ENCODE measurements at places on chromosomes 13 and 19.

GRCh38 chr19:15330801-15331418 is 1.4 kb downstream of the BRD4 start:
- no peak for DNase-seq

DNA sequence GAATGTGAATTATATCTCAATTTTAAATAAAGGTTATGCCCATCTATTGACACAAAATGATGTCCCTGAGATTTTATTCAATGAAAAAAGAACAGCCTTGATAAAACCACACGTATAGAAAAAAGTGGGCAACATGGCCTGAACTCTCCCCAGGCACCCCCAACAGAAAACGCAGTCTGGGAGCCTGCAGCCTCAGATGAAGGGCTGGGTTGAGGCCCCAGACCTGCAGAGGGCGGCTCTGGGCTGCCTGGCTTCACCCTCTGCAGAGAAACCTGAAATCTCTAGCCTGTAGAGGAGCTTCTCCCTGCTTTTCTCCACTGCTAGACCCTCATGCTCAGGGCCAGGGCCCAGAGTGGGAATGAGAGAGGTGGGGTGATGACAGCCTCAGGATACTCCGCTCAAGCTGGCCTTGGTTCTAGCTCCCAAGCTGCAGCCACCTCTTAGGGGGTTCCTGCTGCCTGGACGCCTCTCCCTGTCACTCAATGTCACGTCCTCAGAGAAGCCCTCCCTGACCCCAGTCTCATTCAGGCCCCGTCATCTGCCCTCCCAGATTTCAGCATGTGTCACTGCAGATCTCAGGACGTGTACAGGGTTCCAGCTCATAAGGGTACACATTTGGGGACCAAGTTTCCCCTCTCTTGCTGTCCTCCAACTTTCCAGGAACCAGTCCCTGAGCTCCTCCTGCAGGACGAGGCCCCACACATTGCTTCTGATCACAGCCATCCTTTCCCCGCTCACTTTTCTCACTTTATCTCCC is 1.8 kb downstream of the MBD3 start:
- DNase-seq = no peak

DNA sequence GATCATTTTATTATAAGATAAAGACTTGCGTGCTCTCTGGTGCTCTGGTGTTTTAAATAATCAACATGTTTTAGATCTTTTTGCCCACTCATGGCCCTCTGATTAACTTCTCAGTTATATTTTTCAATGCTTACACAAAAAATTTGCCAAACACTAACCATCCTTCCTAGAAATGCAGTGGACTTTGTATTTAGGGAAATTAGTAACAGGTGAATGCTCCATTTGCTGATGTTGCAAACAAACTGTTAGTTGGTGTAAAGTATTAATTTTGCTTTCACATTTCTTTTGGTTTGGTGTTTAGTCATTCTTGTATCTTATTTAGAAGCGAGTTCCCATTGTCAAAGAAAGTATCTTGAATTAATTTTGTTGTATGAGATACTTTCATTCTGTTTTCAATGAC is 2.7 kb downstream of the KL start:
- no peak for DNase-seq

- peak; percentile 63 for DNase-seq
Observed at GRCh38 chr19:2327773-2328400, 499 bp downstream of the LSM7 start.

- DNase-seq = no peak
Observed at GRCh38 chr13:100883453-100883852, 208.9 kb upstream of the TMTC4 start.

DNA sequence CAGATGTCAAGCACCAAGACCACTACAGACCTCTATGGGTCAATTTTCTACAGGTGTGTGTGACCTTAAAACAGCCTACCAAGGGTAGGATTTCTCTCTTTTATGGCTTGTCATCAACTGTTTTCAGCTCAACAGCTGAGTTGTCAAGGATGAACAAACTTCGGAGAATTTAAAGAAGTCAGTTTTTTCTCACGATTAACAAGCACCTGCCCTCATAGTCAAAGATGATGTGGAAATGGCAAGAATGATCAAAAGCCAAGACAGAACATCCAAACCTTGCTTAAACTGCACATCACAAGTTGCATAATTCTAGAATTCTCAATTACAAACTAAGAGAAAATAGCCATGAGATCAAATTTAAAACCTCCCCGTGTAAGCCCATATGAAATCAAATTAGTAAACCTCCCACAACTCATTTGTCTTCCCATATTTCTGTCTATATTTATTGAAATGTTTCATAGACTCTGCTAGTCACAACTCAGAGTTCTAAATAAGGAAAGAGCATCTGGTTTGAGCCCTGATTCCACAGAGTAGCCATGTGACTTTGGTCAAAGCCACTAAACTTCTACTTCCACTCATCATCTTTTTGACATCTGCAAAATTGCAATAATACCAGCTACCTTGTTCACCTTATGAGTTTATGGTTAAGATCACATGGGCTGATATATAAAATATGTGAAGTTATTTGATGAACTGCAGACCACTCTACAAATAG is 521.5 kb upstream of the HTR2A start:
- DNase-seq = no peak

DNA sequence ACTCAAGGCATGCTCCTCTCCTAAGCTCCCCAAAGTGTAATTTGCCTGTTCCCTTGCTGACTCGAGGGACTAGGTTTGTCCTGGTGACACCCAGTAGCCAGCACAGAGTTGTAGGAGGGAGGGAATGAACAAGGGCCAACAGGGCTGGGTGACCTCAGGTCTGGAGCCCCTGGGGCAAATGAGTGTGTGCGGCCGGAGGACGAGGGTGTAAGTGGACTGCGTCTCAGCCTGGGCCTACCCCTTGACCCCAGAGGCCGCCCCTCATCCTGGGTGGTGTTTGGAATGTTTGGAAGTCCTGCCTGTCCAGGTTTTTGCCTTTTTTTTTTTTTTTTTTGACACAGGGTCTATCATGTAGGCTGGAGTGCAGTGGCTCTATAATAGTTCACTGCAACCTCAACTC is 1.3 kb upstream of the ZNF653 start:
- DNase-seq = no peak

Data from SK-N-MC (cell line).